ENCODE measurements at places on chromosomes 1 and 21.

DNA sequence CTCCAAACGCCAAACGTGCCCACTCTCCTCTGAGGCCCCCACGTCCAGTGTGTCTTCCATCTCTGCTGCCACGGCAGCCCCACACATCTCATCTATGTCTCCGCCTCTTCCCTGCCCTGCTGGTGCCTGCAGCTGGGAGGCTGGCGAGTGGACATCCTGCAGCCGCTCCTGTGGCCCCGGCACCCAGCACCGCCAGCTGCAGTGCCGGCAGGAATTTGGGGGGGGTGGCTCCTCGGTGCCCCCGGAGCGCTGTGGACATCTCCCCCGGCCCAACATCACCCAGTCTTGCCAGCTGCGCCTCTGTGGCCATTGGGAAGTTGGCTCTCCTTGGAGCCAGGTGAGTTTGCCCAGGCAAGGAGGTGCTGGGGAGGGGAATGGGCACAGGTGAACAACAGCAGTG is 8.6 kb downstream of the ADAMTSL4 start:
- no peak for DNase-seq

- no peak for DNase-seq
Observed at GRCh38 chr1:11042995-11043874, 3.8 kb downstream of the MASP2 start.

DNA sequence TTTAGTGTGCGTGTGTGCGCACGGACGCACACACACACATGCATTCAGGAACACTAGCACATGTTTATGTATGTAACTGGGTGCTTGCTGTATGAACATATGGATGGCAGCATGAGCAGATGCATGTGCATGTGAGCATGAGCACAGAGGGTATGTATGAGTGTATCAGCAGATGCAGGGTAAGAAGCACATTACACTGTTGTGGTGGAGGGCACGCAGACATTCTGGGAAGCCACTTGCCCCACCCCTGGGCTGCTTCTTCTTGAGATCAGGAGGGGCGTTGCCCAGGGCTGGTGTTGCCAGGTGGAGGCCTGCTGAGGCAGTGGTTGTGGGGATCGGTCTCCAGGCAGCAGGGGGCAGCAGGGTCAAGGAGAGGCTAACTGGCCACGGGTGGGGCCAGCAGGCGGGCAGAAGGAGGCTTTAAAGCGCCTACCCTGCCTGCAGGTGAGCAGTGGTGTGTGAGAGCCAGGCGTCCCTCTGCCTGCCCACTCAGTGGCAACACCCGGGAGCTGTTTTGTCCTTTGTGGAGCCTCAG is 3.9 kb upstream of the P3R3URF start:
- DNase-seq: no peak

DNA sequence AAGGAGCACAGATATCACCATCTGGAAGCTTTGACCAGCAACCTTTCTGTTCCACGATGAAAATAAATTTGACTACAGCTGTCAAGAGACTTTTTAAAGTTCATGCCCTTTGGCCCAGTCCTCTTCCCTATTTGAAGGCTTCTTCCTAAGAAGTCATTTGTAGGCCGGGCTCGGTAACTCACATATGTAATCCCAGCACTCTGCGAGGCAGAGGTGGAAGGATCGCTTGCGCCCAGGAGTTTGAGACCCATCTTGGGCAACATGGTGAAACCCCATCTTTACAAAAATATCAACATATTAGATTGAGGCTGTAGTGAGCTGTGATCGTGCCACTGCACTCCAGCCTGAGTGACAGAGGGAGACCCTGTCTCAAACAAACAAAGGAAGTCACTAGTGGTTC is 58.3 kb upstream of the IFFO2 start:
- no peak for DNase-seq

GRCh38 chr1:53586765-53587164 is 127.6 kb downstream of the DMRTB1 start:
- no peak for DNase-seq

- DNase-seq: no peak
Observed at GRCh38 chr1:107545056-107545577, 404.3 kb downstream of the NTNG1 start.

DNA sequence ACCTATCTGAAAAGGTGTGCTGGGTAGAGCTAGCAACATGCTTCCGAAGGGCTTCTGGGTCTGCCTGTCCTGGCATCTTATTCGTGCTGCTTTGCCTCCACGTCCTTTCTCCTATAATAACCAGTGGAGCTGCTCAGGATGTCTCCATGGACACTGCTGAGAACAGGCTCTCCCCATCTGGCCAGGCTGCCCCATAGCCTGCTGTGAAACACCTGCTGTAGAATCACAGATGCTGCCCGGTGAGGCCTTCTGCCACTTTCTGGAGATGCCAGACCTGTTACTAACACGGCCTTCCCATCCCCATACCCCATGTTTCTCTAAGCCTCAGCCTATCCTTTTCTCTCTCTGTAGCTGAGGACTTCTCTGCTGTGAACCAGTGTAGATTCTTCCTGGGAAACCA is 120.5 kb downstream of the IER5 start:
- DNase-seq: no peak

DNA sequence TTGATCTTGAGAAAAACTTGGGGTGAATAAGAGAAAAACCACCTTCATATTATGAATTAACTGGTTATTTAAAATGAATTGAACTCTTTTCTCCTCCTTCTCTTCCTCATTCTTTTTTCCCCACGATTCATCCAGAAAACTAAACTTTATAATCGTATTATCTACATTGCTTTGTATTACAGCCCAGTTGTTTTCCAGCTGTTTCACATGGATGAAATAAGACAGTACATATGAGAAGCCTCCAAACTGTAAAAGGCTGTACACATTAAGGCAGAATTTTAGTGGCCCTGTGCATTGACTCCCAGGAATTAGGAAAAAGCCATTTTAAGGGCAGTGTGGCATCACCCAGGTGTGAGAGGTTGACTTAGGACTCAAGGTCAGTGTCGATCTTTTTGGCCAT is 80.3 kb upstream of the PGBD5 start:
- DNase-seq: no peak

DNA sequence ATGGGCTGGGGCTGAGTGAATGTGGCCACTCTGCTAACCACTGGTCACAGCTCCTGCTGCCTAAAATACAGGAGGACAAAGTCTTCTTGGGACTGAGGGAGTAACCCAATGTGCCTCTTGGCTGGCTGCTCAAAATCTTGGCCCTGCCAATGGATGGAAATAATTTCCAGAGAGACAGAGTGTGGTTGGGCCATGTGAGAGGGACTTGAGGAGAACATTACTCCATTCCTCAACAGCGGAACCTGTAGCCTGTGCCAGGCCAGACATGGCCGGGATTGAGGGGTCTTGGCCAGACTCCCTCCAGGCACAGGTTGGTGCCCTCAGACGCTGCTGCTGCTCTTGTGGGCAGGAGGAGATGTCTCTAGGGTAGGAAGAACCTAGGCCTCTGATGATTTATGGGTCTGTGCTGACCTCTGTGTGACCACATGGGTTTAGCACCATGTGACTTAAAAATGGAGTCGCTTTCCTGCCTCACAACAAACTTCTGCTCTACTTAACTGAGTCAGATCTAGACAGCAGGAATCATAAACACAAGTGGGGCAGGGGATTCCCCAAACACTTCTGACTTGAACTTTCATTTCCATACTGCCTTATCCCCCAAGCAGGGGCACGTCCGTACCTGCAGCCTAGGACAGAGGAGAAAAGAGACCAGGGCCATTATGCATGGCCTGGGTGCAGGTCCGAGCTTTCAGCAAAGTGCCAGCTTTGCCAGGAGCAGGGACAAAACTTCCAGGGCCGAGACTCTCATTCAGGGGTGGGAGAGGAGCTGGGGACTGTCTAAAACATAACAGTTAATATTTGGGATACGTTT is 79.2 kb downstream of the CD34 start:
- DNase-seq: peak; percentile 17

GRCh38 chr21:29002442-29003144 is 9.9 kb upstream of the LTN1 start:
- DNase-seq: peak; percentile 90

GRCh38 chr1:226355016-226355415 is 46.1 kb upstream of the LIN9 start:
- no peak for DNase-seq

GRCh38 chr1:242890192-242890741 is 364.8 kb downstream of the CEP170 start:
- DNase-seq: no peak

DNA sequence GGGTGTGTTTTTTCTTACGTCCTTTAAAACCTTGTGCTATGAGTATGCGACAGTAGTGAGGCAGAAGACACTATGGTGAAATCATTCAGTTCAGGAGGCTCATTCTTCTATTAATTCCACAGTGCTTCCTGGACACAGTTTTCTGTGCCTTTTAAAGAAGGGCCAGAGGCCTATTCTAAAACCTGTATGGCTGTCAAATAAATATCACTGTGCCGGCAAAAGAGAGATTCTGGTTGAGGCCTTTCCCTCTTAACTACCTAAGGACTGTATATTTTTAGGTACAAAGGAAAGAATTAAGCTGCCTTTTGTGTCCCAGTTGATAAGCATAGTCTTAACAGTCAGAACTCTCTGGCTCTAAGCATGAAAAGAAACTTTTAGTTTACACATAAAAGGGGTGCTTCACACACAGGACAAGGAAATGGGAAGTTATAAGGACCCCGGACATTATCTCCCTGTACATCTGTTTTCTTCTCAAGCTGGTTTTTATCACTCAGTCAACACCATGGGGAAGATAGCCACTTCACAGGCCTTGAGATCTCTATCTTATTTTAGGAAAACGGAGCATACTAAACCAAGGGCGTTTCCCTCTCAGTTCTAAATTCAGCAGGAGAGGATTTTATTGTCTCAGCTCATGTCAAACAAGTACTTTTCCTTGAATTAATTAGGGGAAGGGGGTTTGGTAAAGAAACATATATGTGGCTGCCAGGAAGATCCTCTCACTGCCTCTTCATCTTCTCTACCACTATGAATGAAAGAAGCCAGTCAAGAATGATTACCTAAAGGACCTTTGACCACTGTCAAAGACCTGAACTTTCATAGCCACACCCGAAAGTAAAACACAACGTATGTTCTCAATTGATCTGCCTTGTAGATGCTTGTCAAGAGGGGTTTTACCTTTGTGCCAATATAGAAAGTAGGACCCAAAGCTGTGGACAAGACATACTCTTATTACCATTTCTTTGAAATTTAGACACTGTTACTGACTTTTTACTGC is 71.4 kb upstream of the HSPA13 start:
- DNase-seq: no peak

DNA sequence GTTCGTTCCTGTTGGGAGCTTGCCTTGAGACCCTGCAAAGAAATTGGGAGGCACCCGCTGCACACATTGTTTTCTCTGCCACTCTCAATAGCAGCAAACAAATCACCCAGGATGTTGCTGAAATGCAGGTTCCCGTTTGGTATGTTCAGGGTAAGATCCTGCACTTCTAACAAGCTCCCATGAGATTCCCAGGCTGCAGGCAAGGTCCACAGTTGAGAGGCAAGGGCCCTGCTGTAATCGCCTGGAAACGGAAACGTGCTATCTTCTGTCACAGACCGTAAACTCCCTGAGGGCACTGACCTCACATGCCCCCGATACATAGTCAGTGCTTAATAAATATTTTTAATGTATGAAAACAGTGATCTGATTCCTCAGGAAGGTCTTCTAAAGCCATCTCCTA is 37.8 kb downstream of the XCL1 start:
- no peak for DNase-seq

- no peak for DNase-seq
Observed at GRCh38 chr1:106921186-106921585, 135.3 kb upstream of the PRMT6 start.

GRCh38 chr1:29711582-29712283 is 475.4 kb downstream of the PTPRU start:
- DNase-seq: no peak

- no peak for DNase-seq
Observed at GRCh38 chr1:220119043-220119512, 25.1 kb downstream of the IARS2 start.

- DNase-seq: no peak
Observed at GRCh38 chr1:240794046-240794843, 182.3 kb upstream of the GREM2 start.

DNA sequence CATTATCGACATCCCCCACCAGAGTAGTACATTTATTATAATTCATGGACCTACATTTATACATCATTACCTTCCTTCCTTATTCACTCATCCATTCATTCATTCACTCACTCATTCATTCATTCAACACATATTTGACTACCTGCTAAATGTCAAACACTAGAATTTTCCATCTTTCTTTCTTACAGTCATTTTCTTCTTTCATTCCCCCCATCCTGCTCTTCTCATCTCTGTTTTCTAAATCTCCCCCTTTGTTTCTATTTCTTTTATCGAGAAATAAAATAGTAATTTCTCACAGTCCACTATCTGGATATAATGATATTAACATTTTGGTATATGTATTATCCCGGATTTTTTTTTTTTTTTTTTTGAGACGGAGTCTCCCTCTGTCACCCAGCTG is 27.8 kb upstream of the FMO3 start:
- DNase-seq: no peak

DNA sequence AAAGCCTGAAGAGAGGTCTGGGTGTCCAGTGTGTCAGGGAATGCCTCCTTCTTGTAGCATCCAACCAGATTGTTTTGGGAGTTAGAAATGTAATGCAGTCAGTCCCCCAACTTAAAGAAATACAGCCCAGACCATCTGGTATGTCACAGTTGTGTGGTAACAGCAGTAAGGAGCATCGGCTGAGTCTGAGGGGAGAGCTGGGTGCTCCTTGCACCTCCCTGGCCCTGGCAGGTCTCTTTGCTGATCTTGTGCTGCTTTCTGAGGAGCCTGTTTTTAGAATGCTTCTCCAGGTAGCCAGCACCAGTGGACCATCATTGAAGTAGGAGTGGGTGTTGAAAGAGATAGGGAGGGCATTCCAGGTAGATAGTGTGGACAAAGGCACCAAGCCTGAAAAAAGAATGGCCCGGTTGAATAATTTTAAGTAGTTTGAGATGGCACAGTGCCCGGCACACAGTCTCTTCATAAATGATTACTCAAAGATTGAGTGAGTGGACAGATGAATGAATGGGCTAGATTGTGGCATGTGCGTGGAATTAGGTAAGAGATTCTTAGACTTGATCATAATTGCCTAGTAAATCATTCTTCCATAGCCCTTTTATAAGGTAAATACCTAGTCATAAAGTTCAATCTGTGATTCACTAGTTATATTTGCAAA is 46.5 kb downstream of the LAMC1 start:
- no peak for DNase-seq

DNA sequence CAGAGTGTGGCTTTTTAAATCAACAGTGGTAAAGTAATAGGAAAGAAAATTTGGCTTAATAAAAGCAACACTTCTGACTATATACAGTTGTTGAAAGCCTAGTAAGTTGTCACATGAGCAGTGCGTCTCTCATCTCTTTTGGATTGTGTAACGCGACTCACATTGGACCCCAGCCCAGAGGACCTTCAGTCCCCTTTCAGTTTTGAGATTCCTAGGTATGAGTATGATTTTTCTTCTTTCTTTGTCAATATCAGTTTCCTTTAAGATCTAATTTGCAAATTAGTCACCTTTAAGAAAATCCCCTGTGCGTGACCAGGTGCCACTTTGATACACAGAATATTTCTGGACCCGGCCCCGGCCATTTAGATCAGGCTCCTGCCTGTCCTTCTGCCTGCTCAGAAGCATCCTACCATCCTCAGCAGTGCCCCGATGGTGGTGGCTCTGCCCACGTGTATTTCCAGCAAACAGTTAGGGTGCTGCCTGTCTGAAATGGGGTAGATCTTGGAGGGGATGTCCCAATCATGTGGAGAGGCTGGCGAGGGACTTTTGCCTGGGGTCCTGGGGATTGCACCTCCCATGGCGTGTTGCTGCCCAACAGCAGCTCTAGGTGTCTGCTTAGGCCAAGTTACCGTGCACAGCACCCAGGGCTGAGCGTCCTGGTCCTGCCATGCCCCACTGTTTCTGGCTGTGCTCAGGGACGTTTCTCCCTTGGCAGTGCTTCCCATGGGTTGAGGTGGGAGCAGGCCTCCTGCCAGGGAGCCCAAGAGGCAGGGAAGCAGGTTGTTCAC is 21.1 kb downstream of the SNAP47 start:
- no peak for DNase-seq

GRCh38 chr1:114702737-114703136 is 7.4 kb upstream of the AMPD1 start:
- DNase-seq: no peak
